ENCODE measurements at places on chromosomes 6 and 20. TPM values are rescaled to one million over a fixed set of nuclear protein-coding genes. Genes with fewer than 3 reads are reported as not detected.
A peak's percentile ranks its signal among the peaks of the same experiment; 100 is the strongest.

GRCh38 chr6:113143206-113143605 lies 713.9 kb upstream of the MARCKS start:
- DNase-seq, result no peak

GRCh38 chr6:169044381-169045230 lies 209.0 kb downstream of the THBS2 start:
- no peak for DNase-seq

- no peak for DNase-seq
Observed at GRCh38 chr6:45965007-45965406, 50.7 kb downstream of the CLIC5 start.

Gene COL12A1
- polyA plus RNA-seq, result not detected

Gene OXT
- polyA plus RNA-seq, result not detected

Gene HRH3
- not detected for polyA plus RNA-seq

DNA sequence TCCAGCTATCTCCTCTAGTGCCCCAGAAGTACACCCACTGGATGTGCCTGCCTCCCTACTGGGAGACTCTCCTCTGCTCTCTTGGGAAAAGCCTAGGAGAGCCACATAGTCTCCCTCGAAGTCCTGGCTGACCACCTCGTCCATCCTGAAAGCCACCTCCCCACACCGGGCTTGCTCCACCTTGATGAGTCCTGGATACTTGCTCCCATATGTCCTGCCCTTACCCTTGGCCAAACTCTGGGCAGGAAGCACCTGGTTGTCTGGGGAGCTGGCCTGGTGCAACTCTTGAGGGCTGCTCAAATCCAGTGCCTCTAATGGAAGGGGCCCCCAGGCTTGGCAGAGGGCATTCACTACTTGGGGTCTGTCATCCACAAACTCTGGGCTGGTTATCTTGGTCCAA lies 19.3 kb downstream of the KIAA1755 start:
- DNase-seq, result no peak

GRCh38 chr20:53163486-53163885 lies 191.3 kb downstream of the TSHZ2 start:
- DNase-seq, result no peak

DNA sequence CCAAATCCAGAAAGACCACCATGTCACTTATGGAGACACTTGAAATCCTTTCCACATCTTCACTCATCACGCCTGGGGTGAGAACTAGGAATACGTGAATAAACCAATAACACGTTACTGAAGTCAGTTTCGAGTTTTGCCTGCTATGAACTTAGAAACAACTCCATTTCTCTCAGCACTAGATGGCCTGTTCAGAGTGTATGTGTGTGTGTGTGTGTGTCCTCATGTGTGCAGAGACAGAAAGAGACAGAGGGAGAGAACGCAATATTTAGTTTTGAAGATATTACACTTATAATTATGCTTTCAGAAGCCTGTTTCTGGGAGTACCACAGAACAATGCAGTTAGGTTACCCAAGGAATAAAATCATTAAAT lies 81.2 kb upstream of the CCN6 start:
- no peak for DNase-seq

DNA sequence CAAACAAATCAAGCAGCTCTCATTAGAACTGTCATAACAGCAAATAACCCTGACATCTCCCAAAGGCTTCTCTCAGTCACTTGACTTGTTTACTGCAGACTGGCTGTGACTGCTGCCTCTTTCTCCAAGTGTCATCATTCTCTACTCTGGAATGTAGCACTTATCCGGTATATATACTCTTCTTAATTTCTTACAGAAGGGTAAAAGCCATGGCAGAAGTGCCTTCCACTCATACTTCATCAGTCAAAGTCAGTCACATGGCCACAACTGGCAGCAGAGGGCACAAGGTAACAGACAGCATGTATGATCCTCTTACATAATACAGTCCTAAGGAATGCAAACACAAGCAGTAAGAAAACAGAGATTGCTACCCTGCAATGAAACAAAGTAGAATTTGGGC lies 9.3 kb downstream of the NAPB start:
- DNase-seq, result no peak

- DNase-seq, result no peak
Observed at GRCh38 chr20:18504479-18505060, 3.2 kb upstream of the SEC23B start.

Gene SNAI1
- 4.9 TPM for polyA plus RNA-seq

Gene C6orf58
- not detected for polyA plus RNA-seq

- peak; percentile 63 for DNase-seq
Observed at GRCh38 chr6:5398530-5398929, 137.2 kb downstream of the FARS2 start.

- DNase-seq, result peak; percentile 6
Observed at GRCh38 chr20:63836458-63837344, 5.6 kb upstream of the ZBTB46 start.

Gene AIF1
- polyA plus RNA-seq, result 4.7 TPM

DNA sequence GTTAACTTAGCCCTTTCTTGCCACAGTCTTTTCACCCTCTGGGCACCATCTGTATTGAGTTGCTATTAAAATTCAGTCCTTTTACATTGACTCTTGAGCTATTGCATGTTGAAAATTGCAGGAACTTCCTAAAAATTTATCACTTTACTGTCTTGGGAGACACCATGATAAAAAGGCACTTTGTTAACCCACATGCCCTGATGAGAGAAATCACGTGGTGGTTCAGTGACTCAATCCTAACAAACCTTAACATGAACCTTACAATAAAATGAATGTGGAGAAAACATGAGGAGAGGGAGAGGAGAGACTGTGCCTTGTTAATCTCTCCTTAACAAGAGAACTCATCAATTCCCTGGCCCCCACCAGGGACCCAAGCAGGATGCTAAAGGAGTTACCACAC lies 30.8 kb downstream of the GSTA4 start:
- no peak for DNase-seq

Gene PCK1
- not detected for polyA plus RNA-seq

DNA sequence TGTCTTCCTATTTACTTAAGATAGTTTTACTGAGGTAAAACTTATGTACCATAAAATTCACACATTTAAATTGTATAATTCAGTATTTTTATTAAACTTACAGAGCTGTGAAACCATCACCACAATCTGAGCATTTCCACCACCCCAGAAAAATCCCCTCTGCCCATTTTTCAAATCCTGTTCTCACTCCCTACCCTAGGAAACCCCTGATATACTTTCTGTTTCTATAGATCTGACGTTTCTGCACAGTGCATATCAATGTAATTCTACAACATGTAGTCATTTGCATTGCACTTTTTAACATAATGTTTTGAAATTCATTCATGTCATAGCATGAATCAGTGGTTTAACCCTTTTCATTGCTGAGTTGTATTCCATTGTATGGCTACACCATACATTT lies 96.7 kb upstream of the OPRM1 start:
- no peak for DNase-seq

GRCh38 chr20:37401282-37401929 lies 55.5 kb downstream of the SRC start:
- DNase-seq, result no peak

DNA sequence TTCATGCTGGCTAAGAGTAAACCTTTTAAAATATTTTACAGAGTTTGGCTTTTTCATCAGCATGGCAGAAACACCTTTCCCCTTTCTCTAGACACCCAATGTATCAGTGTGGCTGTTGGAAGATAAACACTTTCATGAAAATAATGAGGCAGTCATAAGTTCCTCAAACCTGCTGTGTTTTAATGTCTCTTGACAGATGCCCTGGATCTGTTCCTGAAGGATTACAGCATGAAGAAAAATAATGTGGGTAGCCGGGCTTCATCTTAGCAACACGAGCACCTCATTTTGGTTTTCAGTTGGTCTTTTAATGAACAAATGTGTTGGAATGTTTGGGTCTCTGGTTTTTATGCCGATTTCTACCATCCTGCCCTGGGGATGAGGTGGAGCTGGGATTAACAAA lies 45.5 kb upstream of the UNC93A start:
- DNase-seq, result no peak

Gene PRDM1
- polyA plus RNA-seq, result 8.4 TPM

- DNase-seq, result no peak
Observed at GRCh38 chr6:45692021-45692420, 314.3 kb upstream of the SUPT3H start.

GRCh38 chr20:48006036-48006833 lies 221.0 kb upstream of the SULF2 start:
- peak; percentile 68 for DNase-seq

Gene IL17F
- polyA plus RNA-seq, result not detected

Gene SLC24A3
- polyA plus RNA-seq, result not detected

- DNase-seq, result no peak
Observed at GRCh38 chr6:121873595-121873994, 438.1 kb downstream of the GJA1 start.

Gene COMMD7
- polyA plus RNA-seq, result 34.9 TPM

Gene TRIM31
- not detected for polyA plus RNA-seq

DNA sequence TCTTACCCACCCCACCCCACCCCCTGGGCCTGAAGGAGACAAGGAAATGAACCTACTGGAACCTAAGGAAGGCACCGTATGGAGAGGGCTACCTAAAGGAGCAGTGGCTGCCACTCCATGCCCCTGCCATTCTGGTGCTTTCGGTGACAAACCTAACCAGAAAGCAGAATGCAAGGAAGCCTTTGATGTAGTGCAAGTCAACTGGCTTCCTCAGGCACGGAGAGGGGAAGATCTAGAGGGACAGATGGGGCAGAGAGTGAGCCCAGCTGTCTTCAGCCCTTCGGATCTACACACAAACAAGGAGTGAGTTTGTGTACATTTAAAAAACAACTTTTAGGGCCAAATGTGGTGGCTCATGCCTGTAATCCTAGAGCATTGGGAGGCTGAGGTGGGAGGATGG lies 39.5 kb downstream of the PPP1R16B start:
- no peak for DNase-seq

- no peak for DNase-seq
Observed at GRCh38 chr20:9070304-9070703, 1.4 kb downstream of the PLCB4 start.

DNA sequence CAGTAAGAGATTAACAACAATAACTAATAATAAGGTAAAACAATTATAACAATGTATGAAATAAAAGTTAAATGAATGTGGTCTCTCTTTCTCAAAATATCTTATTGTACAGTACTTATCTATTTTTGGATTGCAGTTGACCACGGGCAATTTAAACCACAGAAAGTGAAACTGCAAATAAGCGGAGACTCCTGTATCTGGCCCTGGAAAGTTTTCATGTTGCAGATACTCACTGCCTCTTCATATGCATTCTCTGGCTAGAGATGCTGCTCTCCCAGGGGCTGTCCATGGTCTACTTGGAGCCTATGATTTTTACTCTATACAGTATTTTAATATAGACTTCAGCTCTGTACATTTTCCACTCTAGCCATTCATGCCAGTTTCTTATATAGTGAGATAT lies 230.8 kb downstream of the FUT9 start:
- no peak for DNase-seq

DNA sequence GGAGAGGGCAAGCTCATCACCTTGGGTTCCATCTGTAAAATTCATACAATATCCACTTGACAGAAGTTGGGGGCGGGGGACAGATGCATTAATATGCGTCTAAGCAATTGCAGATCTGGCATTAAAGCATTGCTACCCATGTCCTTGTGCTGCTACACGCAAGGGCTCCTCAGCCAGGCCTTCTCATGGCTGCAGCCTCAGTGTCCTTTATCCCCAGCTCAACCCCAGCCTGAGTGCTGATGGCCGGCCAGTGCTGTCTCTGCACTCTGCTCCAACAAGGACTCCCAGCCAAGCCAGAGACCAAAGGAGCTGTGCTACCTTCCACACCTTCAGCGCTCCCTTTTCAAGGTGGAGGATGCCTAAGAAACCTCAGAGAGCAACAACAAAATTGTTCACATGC lies 188.5 kb upstream of the STXBP5 start:
- DNase-seq, result no peak

Gene CYP21A2
- polyA plus RNA-seq, result not detected

GRCh38 chr6:56343295-56343694 lies 95.9 kb upstream of the COL21A1 start:
- DNase-seq, result no peak

DNA sequence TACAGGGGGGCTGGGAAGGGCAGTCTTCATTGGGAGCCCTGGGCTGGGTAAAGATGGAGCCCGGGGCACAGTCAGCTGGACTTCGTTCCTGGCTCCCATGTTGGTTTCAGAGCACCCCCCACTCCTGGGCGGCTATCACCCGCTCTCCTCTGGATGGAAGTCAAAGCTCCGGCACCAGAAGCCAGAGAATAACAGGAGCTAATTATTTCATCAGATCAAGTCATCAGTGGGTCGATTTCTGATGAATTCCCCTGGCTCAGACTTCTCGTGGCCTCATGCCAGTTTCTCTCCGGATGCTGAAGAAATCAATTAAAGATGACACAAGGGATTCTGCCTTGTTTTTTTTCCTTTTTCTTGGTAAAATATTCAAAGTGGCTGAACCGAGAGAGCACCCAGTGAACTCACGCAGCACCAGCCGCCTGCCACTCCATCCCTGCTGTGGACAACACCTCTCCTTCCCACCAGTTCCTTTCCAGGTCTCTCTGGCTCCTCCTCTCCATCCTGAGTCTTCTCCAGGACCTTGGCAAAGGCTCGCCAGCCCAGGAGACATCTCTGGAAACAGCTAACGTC lies 22.5 kb downstream of the SULF2 start:
- DNase-seq, result no peak

GRCh38 chr6:31349301-31349700 lies 7.7 kb downstream of the HLA-B start:
- peak; percentile 19 for DNase-seq

Gene SEMG1
- polyA plus RNA-seq, result not detected

Gene SLC35D3
- not detected for polyA plus RNA-seq

GRCh38 chr6:165821754-165822153 lies 158.7 kb upstream of the PDE10A start:
- DNase-seq, result no peak

DNA sequence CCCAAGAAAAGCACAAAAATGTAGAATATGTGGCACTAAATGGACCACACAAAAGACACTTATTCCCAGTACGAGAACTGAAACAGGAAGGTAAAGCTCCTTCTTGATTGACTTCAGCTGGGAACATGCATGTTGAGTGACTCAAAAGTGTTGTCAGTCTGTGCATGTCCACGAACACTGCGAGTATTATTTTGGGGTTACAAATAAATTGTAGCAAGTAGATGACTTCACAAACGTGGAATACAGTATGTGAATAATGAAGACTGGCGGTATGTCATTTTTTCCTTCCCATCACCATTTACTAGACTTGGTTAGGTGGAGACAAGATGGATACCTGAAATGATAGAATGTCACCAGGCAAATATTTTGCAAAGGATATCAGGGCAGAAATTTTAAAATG lies 45.4 kb downstream of the L3MBTL3 start:
- no peak for DNase-seq

GRCh38 chr20:24955045-24955444 lies 6.0 kb downstream of the CST7 start:
- DNase-seq, result peak; percentile 55

DNA sequence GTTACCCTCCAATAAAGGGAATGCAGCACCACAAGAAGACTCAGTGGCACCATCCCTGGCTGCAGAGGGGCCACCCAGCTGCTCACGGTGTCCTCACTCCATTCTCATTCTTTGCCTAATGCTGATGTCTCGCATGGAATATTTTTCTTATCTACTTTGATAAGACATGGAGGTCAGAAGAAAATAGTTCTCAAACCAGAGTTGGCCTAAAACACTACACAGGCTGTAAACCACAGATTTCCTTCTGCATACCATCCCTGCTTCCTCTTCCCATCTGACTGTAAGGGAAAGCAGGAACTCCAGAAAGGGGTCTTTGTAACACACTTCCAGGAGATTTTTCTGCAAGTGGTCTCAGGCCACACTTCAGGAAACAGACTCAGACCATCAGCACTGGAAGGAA lies 43.1 kb upstream of the CD93 start:
- DNase-seq, result no peak

Gene ZNF391
- polyA plus RNA-seq, result 1.4 TPM

Data from B cell (primary cell).